ENCODE measurements at places on chromosomes 3 and 15.

GRCh38 chr3:56421205-56421604, 47.1 kb downstream of the ERC2 start:
- DNase-seq: no peak

DNA sequence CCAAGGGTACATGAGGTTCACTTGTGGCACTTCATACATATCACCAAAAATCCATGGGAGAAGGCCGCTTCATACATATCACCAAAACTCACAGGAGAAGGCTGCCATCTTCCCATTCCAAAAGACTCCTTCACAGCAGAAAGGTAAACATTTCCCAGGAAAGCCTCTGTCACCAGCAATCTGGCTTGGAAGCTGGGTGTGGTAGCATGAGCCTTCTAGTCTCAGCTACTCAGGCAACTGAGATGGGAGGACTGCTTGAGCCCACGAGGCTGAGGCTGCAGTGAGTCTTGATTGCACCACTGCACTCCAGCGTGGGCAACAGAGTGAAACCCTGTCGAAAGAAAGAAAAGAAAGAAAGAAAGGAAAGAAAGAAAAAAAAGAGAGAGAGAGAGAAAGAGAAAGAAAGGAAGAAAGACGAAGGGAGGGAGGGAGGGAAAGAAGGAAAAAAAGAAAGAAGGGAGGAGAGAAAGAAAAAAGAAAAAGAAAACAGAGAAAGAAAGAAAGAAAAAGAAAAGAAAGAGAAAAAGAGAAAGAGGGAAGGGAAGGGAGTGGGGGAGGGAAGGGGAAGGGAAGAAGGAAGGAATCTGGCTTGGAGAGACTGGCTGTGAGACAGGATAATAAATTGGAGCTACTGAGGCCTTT, 7.2 kb downstream of the LRIG1 start:
- no peak for DNase-seq

DNA sequence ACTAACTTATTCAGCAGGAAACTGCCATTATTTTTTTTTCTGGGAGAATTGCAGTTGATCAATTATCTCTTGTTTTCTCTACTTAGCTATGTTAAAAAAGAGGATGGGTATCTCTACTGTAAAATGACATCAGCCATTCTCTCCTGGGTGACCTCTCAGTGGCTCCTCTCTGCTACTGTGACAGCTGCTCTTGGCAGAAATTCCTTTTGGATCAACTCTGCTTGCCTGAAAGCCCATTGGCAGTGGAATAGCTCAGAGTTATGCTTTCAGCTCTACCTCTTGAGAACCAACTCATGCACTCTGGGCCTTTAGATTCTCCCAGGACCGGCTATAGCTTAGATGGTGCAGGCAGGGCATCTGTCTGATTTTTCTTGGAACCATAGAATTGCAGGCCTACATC, 99.9 kb upstream of the GAP43 start:
- no peak for DNase-seq

DNA sequence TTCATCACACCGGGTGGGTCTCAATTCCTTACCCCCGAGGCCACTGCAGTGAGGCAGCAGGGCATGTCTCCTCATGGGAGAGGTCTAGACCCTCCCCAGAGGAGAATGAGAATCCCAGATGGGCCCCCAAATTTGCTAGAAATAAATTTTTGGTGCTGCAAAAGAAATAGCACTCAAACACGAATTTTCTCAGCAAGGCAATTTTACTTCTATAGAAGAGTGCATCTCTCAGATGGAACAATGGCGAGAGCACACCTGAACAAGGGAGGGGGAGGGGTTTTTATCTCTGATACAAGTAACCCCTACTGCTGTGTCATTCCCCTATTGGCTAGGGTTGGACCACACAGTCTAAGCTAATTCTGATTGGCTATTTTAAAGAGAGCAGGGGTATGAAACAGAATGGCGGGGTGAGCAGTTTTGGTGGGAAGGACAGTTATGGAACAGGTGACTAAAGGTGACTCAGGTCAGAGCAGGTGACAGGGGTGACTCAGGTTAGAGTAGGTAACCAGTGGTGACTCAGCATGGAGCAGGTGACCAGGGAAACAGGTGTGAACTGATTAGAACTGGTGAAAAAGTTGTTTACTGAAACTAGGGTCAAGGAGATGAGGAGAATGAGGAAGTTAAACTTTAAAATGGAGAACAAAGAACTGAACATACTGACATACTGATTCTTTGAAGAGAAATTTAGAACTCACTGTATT, 93.0 kb upstream of the WNT7A start:
- no peak for DNase-seq

- no peak for DNase-seq
These were observed 25.4 kb downstream of the EHD4 start for GRCh38 chr15:41946970-41947369.

DNA sequence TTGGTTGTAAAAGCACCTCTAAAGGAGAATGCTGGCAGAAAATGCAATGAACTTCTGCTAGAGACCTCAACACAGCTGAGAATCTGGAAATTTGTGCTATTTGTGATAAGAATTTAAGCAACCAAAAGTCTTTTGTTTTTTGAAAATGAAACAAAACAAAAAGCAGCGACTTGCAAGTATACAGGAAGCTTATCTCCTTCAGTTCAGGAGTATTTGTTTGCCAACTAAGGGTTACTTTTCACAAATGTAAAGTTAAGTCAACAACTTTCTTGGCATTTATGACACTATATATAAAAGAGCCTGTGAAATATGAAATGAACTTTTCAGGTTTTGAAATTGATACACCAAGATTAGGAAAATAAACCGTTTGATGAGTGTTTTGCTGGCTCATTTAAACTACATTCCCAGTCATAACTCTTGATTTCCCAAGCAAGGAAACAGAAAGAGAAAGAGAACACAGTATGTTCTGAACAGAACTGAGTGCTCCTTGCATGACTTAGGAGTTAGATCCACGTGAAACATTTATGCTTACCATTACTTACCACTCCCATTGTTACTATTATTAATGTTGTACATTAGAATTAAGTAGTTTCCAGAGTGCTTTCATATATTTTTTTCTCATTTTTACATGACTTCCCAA, 92.3 kb upstream of the COL8A1 start:
- no peak for DNase-seq

GRCh38 chr3:11900824-11901223, 54.1 kb upstream of the TAMM41 start:
- DNase-seq: no peak

DNA sequence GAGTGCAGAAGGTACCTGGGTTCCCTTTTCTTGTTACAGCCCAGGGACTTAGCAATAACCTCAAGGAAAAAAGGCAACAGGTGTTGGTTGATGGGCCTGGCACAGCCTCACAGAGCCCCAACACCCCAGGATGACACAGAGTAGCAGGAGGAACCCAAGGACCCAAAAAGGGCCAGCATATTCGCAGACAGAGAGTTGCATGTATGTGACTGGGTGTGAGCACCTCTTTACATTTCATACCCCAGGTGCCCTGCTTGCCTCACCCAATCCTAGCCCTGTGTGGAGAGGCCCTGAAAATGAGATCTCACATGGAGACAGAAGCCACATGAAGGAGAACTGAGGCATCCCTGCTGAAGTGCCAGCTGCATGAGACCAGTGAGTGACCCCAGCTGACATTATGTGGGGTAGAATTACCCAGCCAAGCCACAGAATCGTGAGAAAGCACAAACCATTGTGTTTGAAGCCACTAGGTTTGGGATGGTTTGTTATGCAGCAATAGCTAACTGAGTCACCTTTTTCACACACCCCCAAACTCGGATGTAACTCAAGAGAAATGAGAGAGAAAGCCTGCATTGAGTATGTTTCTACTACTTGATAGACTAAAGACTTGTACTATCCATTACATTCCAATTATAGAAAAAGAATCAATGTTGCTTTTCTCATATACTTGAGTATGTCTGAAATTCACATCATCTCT, 26.2 kb upstream of the HHATL start:
- DNase-seq: no peak

DNA sequence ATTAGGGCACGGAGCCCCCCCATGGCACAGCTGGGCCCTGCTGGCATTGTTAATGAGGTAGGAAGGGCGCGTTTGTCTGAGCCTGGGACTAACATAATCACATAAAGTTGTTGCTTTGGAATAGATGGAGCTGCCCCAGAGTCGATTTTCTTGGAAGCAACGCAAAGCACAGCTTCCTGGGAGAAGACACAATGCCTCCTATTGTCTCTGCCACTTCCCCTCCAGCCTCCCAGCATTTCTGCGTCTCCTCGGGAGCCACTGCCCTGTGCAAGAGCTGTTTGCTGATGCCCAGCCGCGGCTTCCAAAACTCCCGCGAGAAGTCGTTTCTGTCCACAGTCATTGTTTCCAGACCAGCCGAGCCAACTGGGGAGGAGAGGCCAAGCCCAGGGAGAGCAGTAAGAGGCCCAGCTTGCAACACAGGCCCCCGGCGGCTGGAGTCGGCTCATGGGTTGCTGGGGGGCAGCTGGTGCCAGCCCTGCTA, 18.1 kb upstream of the ALDH1A3 start:
- no peak for DNase-seq

GRCh38 chr3:74518610-74519009, 95.8 kb downstream of the CNTN3 start:
- DNase-seq: no peak

- DNase-seq: no peak
These were observed 56.5 kb downstream of the LRRC28 start for GRCh38 chr15:99307735-99308134.

GRCh38 chr3:114974387-114974786, 172.7 kb downstream of the ZBTB20 start:
- no peak for DNase-seq

- DNase-seq: no peak
These were observed 293.1 kb upstream of the CHRM5 start for GRCh38 chr15:33675246-33675645.

DNA sequence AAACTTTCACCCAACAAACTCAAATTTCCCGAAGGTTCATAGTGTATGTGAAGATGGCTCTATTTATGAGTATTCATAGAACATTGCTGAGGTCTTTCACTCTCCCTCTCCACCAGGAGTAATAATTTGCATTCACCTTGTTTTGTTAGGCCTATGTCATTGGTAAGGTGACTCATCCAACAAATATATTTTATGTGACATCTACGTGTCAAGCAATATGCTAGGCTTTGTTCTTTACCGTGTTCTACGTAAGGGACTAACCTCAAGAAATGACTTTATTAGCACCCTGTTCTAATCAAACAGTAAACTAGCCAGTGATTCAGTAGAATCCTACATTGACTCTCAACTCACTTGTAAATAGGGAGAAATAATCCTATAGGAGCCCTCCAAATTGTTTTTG, 334.4 kb downstream of the FGF12 start:
- no peak for DNase-seq

DNA sequence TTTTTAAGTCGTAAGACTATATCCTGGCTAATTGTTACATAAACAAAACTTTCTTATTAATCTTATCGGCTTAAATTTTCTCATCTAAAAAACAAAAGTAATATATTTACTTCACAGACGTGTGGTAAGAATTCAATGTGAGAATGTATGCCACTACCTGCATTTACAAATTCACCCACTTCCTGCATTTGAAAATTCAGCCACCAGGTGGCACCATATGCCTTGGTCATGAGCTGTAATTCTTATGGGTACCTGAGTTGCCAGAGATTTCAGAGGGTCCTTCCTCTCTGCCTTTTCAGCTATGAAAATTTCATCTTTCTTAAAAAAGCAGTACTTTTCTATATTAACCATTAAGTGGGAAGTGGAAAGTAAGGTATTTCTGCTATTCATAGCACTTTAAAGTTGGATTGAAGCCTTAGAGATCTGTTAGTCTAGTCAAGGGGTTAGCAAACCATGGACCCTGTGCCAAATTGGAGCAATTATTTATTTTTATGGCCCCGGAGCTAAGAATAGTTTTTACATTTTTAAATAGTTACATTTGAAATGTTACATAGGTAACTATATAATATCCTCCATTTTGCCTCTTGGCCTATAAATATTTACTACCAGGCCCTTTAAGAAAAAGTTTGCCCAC, 127.8 kb downstream of the HCN4 start:
- DNase-seq: peak; percentile 45

GRCh38 chr3:48648188-48648850, 13.1 kb upstream of the SLC26A6 start:
- DNase-seq: no peak

DNA sequence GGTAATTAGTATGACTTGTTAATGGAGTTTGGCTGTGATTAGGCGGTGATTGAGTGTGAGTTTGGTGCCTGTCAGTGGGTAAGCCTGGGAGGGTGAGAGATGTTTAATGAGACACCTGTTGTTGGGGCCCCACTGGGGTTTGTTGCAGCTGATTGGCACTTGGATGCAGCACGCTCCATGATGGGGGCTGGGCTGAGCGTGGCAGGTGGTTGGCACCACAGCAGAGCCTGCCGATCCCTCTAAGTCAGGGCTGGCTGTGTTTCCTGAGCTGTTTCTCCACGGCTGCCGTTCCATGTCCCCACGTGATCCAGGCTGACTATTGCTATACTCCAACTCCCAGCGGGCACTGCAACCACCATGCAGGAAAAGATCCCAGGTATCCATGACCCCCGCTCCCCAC, 93.5 kb upstream of the ARRDC4 start:
- DNase-seq: no peak

DNA sequence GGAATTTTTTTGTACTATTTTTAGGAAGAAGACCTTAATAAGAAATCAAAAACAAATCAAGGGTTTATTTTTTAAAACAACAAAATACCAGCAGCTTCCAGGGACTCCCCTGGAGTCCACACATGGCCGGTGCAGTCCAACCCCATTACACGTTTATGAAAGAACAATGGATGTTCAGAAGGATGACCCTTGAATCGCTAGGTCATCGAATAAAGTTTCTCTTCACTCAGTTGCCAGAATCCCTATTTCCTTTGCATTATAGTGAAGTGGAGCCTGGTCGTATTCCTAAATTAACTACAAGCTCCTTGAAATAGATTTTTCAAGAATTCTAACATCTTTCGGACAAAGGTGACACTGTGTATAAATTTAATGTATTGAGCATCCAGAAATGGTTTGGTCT, 95.1 kb downstream of the BDH1 start:
- DNase-seq: no peak

- DNase-seq: no peak
These were observed 374.7 kb downstream of the IL5RA start for GRCh38 chr3:2735392-2735894.

GRCh38 chr3:52458031-52458760, 2.8 kb downstream of the NISCH start:
- no peak for DNase-seq

DNA sequence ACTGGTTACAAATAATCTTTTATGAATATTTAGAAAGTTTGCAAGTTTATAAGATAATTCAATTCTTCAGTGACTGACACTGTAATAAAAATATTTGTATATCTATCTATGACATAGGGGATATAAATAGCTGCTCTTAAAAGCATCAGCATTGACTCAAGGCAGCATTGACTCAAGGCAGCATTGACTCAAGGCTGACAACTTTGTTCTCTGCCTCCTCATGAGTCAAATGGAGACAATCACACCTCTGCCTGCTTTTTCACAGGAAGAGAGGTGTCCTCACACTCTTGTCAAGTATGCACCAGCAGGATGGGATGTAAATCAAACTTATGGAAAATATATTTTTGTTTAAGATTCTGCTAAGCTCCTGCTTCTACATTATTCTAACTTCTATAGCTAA, 1173.1 kb downstream of the NSUN3 start:
- no peak for DNase-seq

- DNase-seq: no peak
These were observed 42.1 kb downstream of the DGKG start for GRCh38 chr3:186319945-186320344.

All from stimulated activated CD8-positive, alpha-beta memory T cell treated with anti-CD3 and anti-CD28 coated beads, Interleukin-2, amount 100 ng/mL, for 1 hour (primary cell).